ENCODE measurements at places on chromosomes 2 and 18.

GRCh38 chr2:143218621-143219020 is 89.4 kb downstream of the ARHGAP15 start:
- DNase-seq, result no peak

DNA sequence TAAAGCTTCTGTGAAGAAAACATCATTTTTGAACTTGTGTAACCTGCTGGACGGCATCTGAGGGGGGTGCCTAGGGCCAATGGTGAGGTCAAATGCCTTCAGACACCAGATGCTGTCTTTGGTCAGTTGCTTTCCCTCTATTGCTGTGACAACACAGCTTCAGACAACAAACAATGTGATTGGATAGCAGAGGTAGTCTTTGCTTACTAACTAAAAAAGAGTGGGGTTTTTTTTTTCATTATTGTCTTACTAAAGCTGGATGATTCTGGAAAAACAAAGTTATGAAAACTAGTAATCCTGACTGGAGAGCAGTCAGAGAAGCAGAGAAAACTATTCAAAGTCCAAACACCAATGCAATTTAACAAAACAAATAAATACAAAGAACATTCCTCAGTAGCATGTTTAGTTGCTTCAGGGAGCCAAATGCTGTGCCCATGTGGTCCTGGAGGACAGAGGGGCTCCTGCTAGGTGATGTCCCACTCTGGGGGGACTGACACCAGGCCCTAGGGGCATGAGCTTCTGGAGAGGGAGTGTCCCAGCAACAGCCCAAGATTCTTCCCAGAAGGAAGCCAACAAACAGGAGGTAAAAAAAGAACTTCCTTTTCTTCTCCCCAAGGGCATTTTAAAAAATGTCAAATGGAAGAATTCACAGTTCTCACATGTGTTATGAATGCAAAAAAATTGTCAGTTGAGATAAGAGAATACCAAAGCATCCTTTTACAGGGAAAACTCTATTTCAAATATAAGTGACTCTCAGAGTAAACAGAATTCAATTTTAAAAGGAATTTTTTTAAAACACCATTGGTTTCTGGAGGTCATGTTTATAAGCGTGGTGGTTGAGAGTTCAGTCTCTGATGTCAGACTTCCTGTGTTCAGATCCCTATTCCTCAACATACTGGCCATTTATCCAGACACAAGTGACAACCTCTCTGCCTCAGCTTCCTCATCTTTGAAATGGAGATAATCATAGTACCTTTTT is 181.1 kb upstream of the PGAP1 start:
- no peak for DNase-seq

DNA sequence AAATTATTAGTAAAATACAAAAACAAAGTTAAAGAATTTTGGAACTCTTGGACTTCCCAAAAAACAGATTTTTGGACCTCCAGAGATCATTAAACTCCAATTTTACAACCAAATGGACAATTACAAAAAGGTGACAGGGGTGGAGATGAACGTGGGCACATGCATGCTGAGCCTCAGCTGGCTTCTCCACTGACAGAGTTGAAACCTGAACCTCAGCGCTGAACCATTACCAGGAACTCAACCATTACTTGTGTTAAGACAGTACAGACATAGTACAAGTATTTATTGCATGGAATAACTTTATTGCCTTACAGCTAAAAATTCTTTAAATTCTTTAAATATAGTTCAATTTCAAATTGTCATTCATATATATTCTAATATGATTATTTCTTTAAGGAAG is 33.0 kb upstream of the KIDINS220 start:
- DNase-seq, result no peak

GRCh38 chr2:8569332-8569930 is 112.4 kb upstream of the ID2 start:
- no peak for DNase-seq

DNA sequence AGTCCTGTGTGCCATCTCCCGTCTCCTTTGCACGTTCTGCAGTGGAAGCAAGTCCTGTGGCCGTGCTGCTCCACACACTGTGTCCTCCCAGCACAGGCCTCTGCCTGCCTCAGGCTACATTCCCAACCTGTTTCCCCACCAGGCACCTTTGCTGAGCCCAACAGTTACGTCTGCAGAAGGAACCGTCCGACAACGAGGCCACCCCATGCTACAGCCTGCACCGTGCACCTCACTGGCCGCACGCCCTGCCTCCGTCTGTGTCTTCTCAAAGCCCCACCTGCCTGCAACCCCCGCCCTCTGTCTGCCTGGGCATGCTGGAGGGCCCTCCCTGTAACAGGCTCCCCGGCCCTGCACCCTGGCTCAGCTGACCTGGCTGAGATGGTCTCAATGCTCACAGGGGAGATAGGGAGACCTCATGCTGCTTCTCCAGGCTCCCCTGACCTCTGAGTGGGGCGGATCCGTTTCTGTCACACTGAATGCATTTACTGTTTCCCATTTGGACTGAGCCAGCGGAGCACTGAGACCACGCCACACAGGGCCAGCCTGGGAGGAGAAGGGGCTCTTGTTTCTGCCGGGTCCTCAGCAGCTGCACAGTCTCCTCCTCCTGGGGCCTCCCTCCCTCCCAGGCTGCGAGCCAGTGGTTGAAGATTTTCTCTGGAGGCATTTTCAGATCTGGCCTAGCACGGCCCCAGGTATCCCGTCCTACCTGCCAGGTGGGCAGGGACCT is 109.1 kb upstream of the OTOS start:
- no peak for DNase-seq

DNA sequence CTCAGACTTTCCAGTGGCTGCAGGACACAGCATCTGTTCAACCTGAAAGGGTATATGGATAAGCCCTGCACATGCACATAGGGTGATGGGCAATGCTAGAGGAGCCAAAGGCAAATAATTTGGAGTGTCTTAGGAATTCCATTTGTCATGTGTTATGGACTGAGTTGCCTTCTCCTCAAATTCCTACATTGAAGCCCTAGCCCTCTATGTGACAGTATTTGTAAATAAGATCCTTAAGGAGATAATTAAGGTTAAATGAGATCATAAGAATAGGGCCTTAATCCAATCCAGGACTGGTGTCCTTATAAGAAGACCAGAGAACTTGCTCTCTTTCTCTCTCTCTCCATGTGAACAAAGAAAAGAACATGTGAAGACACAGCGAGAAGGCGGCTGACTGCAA is 42.9 kb upstream of the CREG2 start:
- no peak for DNase-seq

DNA sequence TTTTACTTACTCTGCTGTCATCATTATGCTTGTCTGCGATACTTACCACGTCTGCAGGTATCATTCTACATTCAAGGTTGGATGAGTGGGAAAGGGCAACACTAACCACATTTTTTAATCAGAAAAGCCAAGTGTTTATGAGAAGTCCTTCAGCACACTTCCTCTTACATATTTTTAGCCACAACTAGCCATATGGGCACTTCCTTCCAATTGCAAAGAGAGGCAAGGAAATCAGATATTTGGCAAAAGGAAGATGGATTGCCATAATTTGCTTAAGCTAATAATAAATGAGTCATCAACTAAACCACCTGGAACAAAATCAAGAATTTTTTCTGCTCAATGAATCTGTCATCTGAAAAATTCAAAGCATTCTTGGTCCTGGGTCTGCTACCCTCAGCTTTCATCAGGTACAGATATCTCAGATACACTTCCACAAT is 16.7 kb upstream of the MRO start:
- no peak for DNase-seq

GRCh38 chr18:46034230-46034629 is 37.8 kb downstream of the PSTPIP2 start:
- DNase-seq, result no peak

GRCh38 chr2:69385443-69386151 is 1.4 kb downstream of the GFPT1 start:
- DNase-seq, result no peak

DNA sequence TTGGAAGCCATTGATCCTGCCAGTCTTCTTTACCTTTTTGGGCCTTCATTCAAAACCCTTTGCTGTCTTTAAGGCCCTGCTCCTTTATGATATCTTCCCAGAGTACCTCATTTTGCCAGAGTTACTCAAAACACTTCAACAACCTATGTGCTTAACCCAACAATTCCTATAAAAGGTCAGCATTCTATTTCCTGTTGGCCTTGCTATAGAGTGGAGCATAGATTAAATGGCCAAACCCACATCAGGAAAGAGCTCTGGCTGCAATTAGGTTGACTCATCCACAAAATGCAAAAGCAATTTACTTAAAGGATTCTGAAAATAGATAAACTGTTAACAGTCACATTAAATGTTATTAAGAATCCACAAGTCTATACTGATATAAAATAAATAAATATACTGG is 21.2 kb downstream of the MRPL33 start:
- no peak for DNase-seq

DNA sequence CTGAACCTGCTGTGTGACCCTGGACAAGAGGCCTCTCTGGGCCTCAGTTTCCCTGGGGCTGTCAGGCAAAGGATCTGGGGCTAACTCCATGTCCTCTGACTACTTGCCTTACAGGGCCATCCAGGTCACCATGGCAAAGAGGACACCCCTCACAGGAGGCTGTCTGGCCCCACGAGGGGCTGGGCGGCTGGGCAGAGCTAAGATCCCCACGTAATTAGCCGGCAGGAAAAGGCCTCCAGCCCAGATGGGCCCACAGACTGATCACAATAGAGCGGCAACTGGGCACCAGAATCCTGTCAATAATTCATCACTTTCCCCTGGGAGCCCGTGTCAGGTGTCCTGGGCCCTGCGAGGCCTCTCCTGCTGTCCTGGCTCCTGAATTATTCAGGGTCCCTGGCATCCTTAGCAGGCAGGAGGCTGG is 44.8 kb upstream of the OTOF start:
- DNase-seq, result no peak

DNA sequence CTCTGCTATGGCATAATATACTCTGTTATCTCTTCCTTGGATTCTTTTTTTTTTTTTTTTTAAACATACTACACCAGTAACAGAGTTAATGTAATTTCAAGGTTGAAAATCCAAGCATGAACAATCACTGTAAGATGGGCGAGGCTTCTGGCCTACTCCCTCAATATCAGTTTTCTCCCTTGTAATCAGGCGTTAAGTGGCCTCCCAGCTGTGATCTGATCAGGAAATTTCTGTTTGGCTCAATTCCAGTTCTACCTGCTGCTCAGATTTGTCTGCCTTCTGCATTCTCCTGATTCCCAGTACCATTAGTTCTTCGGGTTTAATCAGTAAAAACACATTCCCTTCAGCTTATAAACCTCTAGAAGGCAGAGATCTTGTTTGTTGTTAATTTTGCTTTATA is 18.6 kb downstream of the PRKD3 start:
- DNase-seq, result no peak
